ENCODE measurements at places on chromosomes 7 and 10.

DNA sequence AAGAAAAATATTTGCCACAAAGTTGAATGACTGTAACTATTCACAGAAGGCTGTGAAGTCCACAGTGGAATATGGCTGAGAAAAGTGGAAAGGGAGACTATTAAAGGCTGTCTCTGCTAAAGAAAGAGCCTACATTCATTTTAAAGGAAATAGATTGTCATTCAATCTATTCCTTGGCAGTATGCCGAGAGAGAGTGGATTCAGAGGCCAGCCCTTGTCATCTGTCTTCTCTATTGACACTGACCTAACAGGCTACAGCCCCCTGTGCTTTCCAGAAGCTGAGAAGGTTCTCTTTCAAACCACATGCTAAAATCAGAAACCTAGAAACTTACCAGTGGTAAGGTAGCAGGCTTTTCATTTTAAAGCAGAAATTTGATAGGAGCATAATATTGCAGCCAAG is 12.1 kb downstream of the ODAD2 start:
- DNase-seq, result no peak

- DNase-seq, result no peak
Measured at GRCh38 chr7:15584575-15584974, 22.8 kb upstream of the AGMO start.

DNA sequence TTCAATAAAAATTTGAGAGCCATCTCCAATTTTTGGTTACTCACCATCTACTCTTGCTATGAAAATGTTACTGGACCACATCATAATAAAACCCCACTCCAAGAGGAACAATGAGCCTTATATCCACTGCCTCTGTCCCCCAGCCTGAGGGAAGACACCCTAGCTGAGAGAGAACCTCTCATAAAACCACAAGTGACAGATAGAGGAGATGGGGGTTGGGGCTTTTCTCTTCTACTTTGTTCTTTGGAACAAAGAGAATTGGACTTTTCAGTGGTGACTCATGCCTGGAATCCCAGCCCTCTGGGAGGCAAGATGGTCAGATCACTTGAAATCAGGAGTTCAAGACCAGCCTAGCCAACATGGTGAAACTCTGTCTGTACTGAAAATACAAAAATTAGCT is 27.6 kb upstream of the TAS2R16 start:
- DNase-seq, result no peak

GRCh38 chr7:106618480-106618879 is 42.5 kb downstream of the CCDC71L start:
- DNase-seq, result peak; percentile 10

- DNase-seq, result no peak
Measured at GRCh38 chr7:29416938-29417305, 146.7 kb upstream of the PRR15 start.

DNA sequence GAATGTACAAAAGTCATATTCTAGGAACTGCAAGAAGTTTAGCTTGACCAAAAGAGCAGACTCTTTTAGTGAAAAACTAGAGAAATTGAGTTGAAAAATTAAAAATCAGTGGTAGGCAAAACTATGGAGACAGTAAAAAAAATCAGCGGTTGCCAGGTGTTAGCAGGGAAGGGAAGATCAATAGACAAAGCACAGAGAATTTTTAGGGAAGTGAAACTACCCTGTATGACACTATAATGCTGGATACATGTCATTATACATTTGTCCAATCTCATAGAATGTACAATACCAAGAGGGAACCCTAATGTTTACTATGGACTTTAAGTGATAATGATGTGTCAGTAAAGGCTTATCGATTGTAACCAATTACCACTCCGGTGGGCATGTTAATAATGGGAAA is 761.9 kb downstream of the MAGI2 start:
- DNase-seq, result no peak

GRCh38 chr10:46234026-46234425 is 52.8 kb upstream of the ANTXRL start:
- DNase-seq, result no peak

DNA sequence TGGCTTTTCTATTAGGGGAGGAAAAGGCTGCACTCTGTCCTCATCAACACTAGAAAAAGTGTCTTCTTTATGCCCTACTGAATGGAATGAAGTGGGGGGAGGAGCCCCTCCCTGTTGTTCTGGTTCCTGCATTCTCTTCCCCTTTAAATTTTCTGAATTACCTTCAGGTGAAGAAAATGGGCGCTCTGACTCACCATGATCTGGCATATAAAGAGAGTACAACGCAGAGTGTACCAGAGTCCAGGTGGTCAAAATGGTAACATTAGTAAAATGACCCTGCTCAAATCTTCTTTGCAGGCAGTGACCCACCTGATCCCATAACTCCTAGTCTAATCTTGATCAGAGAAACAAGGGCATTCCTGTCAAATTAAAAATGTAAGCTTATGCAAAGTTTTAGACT is 80.7 kb downstream of the THSD7A start:
- no peak for DNase-seq

GRCh38 chr10:69801434-69802315 is at the start of gene COL13A1:
TSS of gene COL13A1 (plus strand) at chr10:69801906. CDS start at chr10:69802424, 518 bp downstream.
- DNase-seq, result peak; percentile 89

- DNase-seq, result no peak
Measured at GRCh38 chr7:1301054-1301881, 68.6 kb downstream of the UNCX start.

GRCh38 chr10:58952162-58952601 is 224.3 kb upstream of the PHYHIPL start:
- peak; percentile 14 for DNase-seq

DNA sequence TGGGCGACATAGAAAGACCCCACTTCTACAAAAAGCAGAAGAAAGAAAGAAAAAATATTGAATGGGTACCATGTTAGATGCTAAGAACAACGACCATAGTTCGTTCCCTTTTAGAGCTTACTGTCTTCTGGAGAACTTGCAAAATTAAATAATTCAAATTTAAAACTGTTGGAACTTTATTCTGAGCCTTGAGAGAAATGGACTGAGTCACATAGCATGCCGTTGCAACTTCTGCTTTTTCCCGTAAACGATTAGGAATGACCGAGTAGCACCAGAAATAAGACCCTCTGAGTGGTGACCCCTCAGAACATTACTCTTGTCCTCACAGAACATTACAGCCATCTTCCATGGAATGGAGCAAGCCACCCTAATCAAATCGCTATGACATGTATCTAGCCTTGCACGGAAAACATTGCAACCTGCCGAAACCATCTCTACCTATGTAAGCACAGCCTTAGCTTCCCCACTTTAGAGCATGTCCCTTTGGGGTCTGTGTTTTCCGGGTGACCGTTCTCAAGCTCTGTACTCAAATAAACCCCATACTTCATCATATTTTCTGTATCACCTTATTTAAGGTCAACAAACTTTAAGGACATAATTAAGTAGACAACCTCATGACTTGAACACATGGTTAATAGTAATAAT is 179.1 kb downstream of the PRKCQ start:
- no peak for DNase-seq

- no peak for DNase-seq
Measured at GRCh38 chr7:2572101-2572842, 13.5 kb downstream of the IQCE start.

DNA sequence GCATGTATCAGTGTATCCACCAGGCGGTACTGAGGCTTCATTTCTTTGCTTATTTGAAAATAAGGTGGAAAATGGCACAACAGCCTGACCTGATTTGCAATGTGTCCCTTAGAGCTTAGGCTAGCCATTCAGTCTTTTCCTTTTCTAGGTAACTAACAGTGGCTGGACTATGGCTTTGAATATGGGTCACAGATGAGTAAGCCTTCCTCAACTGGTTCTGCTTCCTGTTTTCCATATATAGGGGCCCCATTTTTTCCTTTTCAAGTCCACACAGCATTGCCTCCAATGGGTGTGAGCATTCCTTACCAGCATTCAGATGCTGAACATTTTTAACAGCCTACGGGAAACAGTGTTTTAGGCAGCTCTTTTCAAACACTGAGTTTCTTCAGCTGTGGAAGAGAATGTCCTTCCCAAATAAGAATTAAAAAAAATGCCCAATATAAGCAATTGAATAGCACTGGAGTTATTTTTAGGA is 3.9 kb upstream of the ITGB1 start:
- DNase-seq, result peak; percentile 66

DNA sequence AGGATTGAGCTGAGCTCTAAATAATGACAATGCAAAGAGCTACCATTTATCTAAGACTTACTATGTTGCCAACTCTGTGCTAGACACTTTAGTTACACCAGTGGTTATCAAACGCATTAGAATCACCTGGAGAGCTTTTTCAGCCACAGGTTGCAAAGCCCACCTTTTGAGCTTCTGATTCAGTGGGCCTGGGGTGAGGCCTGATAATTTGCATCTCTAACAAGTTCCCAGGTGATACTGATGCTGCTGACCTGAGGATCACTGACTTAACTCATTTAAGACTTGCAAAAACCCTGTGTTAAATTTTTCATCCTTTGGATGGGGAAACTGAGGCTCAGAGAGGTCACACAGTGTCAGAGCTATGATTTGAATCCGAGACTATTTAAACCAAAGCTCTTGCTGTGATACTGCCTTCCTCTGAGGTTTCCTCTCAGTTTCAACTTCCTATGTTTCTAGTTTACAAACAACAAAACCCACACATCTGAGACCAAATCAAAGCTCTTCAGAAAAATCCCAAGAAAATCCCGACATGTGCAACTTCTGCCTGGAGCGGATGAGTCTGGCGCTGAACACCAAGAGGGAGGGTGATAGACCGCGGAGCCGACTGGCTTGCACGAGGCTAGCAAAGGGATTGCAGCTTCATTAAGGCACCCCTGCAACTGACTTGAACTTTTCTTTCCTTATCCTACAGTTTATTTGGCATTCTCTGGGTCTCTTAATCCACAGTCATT is 124.9 kb downstream of the CYP26A1 start:
- peak; percentile 70 for DNase-seq

- DNase-seq, result peak; percentile 92
Measured at GRCh38 chr10:44195112-44196007, 189.5 kb downstream of the CXCL12 start.

- DNase-seq, result no peak
Measured at GRCh38 chr10:12869427-12869826, 132.1 kb downstream of the CCDC3 start.

- DNase-seq, result no peak
Measured at GRCh38 chr7:32273297-32273696, 203.1 kb upstream of the PDE1C start.

DNA sequence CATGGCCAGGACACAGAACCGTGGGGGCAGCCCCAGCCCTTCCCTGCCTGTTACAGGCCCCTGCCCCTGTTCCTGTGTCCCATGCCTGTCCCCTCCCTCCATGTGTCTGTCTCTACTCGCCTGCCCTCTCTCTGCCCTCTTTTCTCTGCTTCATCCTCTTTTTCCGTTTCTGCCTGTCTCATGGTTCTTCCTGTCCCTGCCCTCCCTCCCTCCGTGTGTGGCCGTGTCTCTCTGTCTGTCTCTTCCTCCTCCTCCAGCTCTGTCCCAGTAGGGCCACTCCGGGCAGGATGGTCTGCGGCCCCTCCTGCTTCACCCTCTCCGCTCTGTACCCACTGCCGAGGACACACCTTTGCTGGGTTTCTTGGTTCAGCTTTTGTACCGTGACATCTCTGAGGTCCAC is 137.4 kb downstream of the FAM53B start:
- DNase-seq, result no peak

GRCh38 chr7:112206991-112207592 is 597 bp downstream of the ZNF277 start:
- peak; percentile 37 for DNase-seq

GRCh38 chr10:131979821-131980270 is 1.9 kb downstream of the BNIP3 start:
- DNase-seq, result peak; percentile 77

GRCh38 chr7:50210706-50211115 is 93.8 kb upstream of the IKZF1 start:
- DNase-seq, result no peak

DNA sequence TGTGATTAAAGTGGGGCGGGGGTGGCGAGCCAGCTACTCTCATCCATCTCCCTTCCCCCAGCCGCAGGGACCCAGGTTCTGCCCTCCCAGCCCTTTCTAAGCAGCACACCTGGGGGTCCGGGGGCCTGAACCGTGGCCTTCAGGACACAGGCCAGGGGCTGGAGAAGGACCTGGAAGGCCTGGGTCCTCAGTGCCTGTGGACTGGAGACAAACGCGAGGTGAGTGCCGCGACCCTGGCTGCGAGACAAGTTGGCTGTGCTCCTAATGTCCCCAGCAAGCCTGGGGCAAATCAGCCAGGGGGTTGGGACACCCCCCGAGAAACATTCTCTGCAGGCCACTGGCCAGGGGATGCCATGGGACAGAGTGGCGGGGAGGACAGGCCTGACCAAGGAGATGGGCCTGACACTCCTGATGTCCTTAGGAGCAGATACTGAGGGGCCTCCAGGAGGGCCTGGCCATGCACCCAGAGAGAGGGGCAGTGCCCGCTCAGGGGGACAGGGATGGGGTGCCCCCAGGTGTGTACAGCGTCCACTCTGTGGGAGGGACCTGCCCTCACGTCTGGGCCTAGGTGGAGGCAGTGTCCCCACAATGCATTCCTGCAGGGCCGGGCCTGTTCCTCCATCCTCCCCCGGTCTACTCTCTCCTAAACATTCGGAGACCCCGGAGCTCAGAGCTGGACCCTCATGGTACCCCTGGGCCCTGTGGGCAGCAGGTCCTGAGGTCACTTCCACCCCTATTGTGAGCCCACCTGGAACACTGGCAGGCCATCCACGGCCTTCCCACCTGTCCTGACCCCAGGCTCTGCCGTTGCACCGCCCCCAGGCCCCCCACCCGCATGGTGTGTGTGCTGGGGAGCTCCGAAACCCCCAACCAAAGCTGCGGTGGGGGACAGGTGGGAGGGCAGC is 13.1 kb downstream of the BRAT1 start:
- DNase-seq, result no peak

GRCh38 chr7:47215049-47215448 is 366.9 kb downstream of the TNS3 start:
- DNase-seq, result no peak

GRCh38 chr7:42227541-42227935 is 9.5 kb downstream of the GLI3 start:
- DNase-seq, result no peak

DNA sequence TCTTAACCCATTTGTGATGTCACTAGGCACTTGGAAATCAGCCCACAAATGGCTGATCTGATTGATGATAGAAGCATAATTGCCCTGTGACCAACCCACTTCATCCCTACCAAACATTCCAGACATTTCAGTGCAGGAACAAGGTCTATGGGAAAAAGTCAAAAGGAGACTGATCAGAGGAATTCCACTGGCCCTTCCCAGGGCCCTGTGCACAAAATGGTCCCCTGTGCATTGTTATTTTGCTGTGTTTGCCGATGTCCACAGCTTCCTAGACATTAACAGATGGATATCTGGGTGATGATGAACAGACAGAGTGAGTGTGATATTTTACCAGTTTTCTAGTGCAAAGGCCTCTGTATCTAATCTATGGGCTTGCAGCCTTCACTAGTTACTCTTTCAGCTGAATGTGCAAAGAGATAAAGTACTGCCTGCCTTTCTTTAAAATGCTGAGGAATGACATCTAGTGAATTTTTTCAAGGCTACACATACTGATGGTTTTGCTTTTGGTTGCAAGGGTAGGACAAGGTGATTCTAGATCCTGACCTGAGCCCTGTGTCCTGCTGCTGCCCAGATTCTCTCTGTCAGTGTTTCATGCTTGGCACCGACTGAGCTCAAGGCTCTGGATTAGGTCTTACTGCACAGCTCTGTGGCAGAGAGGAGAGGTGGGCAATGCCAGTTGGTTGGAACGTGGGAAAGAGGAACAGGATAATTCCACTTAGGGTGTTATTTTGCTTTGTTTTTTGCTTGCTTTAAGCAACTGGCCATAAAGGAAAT is 55.4 kb downstream of the CALD1 start:
- peak; percentile 13 for DNase-seq

GRCh38 chr7:121874298-121874697 is 1.3 kb downstream of the PTPRZ1 start:
- no peak for DNase-seq

Data from GM03348 (cell line).